ENCODE measurements at places on chromosomes 11 and 22.

DNA sequence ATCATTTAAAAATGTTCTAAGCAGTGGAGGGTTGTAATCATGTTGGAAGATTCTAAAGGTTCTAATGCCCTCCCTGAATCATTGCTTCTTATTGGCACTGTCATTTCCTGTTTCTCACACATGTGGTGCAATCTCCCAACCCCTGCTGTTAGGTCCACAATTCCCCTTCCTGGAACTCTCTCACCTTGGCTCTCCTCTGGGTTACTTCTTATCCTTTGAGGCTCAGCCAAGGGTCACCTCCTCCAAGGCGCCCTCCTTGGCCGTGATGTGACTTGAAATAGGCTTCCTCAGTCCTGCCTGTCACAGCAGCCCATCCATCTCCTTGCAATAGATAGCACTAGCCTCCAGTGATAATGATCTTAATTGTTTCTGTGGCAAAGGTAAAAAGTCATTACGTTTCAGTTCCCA lies 149.8 kb downstream of the TTC17 start:
- no peak overlapping the region for H3K4me3 ChIP-seq
- H3K27ac ChIP-seq = no peak overlapping the region
- peaks cover 1% of the 10 kb centered on the region for H3K27me3 ChIP-seq
- DNase-seq = no peak
- peaks cover 12% of the 10 kb centered on the region for H3K4me1 ChIP-seq

- peaks cover 2% of the 10 kb centered on the region for H3K27me3 ChIP-seq
- no peak overlapping the region for H3K27ac ChIP-seq
- H3K4me3 ChIP-seq = no peak overlapping the region
- H3K36me3 ChIP-seq = no peaks in the 10 kb centered on the region
- no peak for DNase-seq
Observed at GRCh38 chr11:122091835-122092234, 24.2 kb downstream of the BLID start.

GRCh38 chr11:10488934-10489691 lies 34.0 kb downstream of the AMPD3 start:
- peaks cover 38% of the 10 kb centered on the region for H3K36me3 ChIP-seq
- no peaks in the 10 kb centered on the region for H3K27me3 ChIP-seq
- no peak for DNase-seq

- no peaks in the 10 kb centered on the region for H3K27me3 ChIP-seq
- peaks cover 32% of the 10 kb centered on the region for H3K4me1 ChIP-seq
- peak; percentile 70 for DNase-seq
Observed at GRCh38 chr11:118435290-118435892, 901 bp upstream of the KMT2A start.

DNA sequence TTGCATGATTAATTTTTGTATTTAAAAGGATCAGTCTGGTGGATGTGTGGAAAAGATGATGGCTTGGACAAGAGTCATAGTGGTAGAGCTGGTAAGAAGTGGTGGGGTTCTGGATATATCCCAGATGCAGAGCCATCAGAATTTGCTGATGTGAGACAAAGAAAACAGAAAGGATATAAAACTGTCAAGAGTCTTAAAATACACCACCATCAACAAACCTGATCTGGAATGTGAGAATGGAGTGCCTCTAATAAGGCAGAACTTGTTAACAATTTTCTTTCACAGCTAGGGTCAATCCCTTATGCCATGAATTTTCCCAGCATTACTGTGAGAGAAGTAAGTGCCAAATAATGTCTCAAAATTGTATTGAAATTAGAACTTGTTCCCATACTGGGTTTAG lies 215.4 kb downstream of the METTL15 start:
- no peak overlapping the region for H3K4me3 ChIP-seq
- H3K4me1 ChIP-seq = no peaks in the 10 kb centered on the region
- no peaks in the 10 kb centered on the region for H3K27me3 ChIP-seq
- no peak overlapping the region for H3K27ac ChIP-seq
- DNase-seq = no peak

GRCh38 chr11:45000918-45001317 lies 50.2 kb upstream of the TP53I11 start:
- H3K36me3 ChIP-seq = no peaks in the 10 kb centered on the region
- no peak overlapping the region for H3K4me3 ChIP-seq
- H3K27me3 ChIP-seq = peaks cover 2% of the 10 kb centered on the region

GRCh38 chr11:132349811-132350733 lies 979.7 kb downstream of the NTM start:
- no peak overlapping the region for H3K4me3 ChIP-seq
- H3K27me3 ChIP-seq = no peaks in the 10 kb centered on the region

DNA sequence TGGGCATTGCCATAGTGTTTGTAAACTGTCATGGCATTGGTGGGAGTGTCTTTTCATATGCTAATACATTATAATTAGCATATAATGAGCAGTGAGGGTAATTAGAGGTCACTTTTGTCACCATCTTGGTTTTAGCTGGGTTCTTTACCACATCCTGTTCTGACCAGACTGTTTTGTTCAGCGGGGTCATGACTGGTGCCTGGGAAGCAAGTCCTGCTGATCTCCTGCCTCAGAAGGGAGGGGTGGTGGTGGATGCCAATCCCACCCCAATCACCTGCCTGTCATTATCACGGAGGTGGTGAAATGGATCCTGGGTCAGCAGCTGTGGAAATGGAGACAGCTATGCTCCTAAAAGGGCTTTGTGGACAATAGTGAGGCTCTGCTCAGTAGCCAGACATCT lies 31.2 kb downstream of the IL18 start:
- no peak overlapping the region for H3K27ac ChIP-seq
- no peaks in the 10 kb centered on the region for H3K27me3 ChIP-seq
- peaks cover 10% of the 10 kb centered on the region for H3K4me1 ChIP-seq
- H3K4me3 ChIP-seq = no peak overlapping the region
- no peaks in the 10 kb centered on the region for H3K36me3 ChIP-seq

DNA sequence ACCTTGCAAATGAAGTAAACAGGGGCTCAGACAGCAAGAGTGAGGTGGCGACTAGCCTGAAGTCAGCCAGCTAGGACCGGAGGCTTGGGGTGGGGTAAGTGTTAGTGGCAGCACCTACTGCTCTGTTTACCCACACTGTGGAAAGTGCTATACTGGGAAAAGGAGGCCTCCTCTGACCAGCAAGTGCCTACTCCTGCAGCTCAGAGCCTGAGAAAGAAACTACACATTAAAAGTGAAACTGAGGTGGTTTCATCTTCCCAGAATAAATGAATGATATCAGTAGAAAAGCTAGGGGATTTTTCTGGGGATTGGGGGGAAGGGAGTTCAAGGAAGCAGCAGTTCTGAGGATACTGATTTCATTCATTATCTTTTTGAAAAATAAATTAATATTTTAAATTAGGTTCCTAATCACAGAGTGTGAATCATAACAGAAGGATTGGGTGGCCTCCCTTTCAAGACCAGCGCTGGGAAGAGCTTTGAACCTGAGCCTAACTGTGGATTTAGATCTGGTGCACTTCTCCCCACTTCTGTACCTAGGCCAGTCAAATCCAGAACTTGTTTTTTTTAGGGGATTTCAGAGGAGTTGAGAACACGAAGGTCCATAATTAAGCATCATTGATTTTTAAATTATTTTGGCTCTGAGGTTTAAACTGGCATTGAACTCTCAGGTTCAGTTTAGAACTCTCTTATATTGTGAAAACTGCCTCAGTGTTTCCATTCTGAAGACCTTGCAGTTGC lies 48.1 kb upstream of the GRAMD1B start:
- peak overlapping the region; percentile 40 for H3K4me3 ChIP-seq
- H3K4me1 ChIP-seq = peaks cover 22% of the 10 kb centered on the region
- DNase-seq = peak; percentile 58
- no peaks in the 10 kb centered on the region for H3K27me3 ChIP-seq
- H3K36me3 ChIP-seq = peaks cover 5% of the 10 kb centered on the region

DNA sequence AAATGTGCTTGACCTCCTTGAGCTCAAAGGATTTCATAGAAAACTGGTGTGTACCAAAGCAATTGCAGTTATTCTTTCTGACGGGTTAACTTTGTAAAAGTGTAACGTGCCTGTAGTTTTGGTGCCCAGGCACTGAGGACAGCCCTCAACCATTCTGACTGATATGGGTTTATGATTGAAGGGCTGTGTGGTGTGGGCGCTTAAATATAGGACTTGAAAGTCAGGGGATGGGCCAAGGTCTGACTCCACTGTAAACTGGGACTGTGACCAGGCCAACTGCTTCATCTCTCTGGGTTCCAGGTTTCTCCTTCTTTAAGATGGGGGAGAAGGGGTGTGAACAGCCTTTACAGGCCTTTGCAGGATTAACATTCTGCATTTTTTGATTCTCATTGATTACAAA lies 191.1 kb upstream of the ARHGAP20 start:
- H3K36me3 ChIP-seq = peaks cover 12% of the 10 kb centered on the region
- no peak for DNase-seq
- H3K27me3 ChIP-seq = no peaks in the 10 kb centered on the region
- peaks cover 13% of the 10 kb centered on the region for H3K4me1 ChIP-seq

DNA sequence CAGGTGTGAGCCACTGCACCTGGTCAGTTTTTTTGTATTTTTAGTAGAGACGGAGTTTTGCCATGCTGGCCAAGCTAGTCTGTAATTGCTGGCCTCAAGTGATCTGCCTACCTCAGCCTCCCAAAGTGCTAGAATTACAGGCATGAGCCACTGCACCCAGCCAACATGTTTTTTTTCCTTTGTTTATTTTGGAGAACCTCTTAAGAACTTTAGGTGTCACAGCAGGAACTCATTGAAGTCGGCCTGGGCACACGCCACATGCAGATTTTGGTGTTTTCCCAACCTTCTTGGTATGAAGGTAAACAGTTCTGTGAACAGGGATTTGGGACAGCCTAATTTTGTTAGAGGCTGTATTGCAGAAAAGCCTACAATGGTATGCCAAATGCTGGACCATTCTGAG lies 9.4 kb downstream of the DIXDC1 start:
- no peak for DNase-seq
- H3K4me1 ChIP-seq = peaks cover 23% of the 10 kb centered on the region
- H3K36me3 ChIP-seq = peaks cover 4% of the 10 kb centered on the region
- no peak overlapping the region for H3K4me3 ChIP-seq

- peaks cover 41% of the 10 kb centered on the region for H3K27me3 ChIP-seq
- H3K36me3 ChIP-seq = no peaks in the 10 kb centered on the region
- H3K4me3 ChIP-seq = no peak overlapping the region
- DNase-seq = no peak
- no peaks in the 10 kb centered on the region for H3K4me1 ChIP-seq
Observed at GRCh38 chr11:107606141-107606540, 15.2 kb downstream of the ELMOD1 start.

DNA sequence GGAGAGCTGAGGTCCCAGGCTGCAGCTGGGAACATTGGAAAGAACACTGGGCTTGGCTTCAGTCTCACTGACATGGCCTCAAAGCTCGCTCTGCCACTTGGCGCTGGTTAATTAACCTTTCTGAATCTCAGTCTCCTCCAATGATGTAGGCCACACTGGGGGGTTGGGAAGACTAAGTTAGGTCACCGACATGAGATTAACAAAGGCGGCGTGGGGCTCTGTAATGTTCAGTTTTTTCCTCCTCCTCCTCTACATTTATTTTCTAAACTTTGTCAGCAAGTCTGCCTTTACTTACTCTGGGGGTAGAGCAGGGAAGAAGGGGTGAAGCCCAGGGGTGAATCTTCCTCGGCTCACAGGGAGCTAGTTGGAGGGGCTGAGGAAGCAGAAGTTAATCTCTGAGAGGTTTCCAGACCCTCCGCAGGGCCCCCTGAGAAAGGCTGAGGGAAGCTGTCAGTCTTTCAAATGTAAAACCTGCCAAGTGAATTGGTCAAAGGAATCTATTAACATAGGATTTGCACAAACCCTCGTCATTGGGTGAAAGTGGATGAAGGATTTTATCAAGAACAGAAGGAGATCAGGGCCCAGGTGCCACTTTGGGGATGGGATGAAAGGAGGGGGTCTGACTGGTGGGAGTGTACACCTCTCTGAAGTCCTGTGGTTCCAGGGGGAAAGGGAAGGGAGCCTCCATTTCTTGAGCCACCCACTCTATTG lies 32.1 kb upstream of the TENM4 start:
- H3K4me3 ChIP-seq = no peak overlapping the region
- no peak overlapping the region for H3K27ac ChIP-seq
- no peaks in the 10 kb centered on the region for H3K36me3 ChIP-seq
- H3K4me1 ChIP-seq = no peaks in the 10 kb centered on the region
- H3K27me3 ChIP-seq = peaks cover 3% of the 10 kb centered on the region
- DNase-seq = no peak

GRCh38 chr22:27494785-27495184 lies 306.8 kb downstream of the MN1 start:
- no peaks in the 10 kb centered on the region for H3K27me3 ChIP-seq
- H3K27ac ChIP-seq = no peak overlapping the region
- no peak for DNase-seq
- H3K4me1 ChIP-seq = peaks cover 3% of the 10 kb centered on the region

DNA sequence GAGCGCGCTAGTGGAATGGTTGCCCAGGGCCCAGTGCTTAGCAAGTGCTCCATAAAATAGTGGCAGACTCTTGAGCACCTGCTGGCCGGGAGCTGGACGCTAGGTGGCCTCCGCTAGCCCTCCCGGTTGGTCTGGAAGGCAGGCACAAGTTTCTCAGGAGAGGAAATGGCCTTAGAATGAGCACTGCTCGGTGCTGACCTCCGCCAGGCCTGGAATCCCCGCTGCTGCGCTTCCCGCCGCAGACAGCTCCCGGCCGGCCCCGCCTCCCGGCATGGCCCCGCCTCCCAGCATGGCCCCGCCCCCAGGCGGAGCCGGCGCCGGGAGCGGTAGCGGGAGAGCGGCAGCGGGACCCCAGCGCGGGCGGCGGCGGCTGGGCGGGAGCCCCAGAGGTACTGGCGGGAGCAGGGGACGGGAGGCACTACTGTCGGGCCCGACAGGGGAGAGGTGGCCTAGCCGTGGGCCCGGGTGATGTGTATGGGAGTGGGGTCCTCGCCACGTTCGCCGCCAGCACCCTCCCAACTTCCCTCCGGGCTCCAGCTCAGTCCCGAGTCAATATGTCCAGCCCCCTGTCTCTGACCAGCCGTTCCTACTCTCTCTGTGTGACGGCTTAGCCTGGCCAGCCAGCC lies at the start of gene SIPA1:
Gene SIPA1, plus strand, starts transcription at position 308 of the 626 bp plus-strand sequence. CDS start 2,821 bp downstream, outside the sequence.
- no peaks in the 10 kb centered on the region for H3K27me3 ChIP-seq
- peaks cover 54% of the 10 kb centered on the region for H3K4me1 ChIP-seq
- peak within 1 kb of the TSS; percentile 90 for H3K27ac ChIP-seq
- DNase-seq = peak; percentile 70
- H3K4me3 ChIP-seq = peak within 1 kb of the TSS; percentile 83

Data from activated CD4-positive, alpha-beta T cell treated with anti-CD3 and anti-CD28 coated beads, Interleukin-2, amount 10 ng/mL, durations not matched to agents 7 days and 5 days (primary cell).